DMS53 (cell line): ENCODE measurements at places on chromosomes 16 and 17.
A peak's percentile ranks its signal among the peaks of the same experiment; 100 is the strongest.

GRCh38 chr16:83701494-83701893 is 106.3 kb upstream of the HSBP1 start:
- DNase-seq: peak; percentile 11

GRCh38 chr17:42573095-42573494 is 4.4 kb downstream of the PSMC3IP start:
- DNase-seq: no peak

- DNase-seq: peak; percentile 93
Measured at GRCh38 chr16:67028696-67029253, at the start of gene CBFB. CBFB (plus strand) TSS chr16:67029149; CDS start chr16:67029408, 259 bp downstream.

- no peak for DNase-seq
Measured at GRCh38 chr16:10776280-10776679, 32.6 kb downstream of the NUBP1 start.

- no peak for DNase-seq
Measured at GRCh38 chr17:7084088-7084487, 4.0 kb upstream of the CLEC10A start.

DNA sequence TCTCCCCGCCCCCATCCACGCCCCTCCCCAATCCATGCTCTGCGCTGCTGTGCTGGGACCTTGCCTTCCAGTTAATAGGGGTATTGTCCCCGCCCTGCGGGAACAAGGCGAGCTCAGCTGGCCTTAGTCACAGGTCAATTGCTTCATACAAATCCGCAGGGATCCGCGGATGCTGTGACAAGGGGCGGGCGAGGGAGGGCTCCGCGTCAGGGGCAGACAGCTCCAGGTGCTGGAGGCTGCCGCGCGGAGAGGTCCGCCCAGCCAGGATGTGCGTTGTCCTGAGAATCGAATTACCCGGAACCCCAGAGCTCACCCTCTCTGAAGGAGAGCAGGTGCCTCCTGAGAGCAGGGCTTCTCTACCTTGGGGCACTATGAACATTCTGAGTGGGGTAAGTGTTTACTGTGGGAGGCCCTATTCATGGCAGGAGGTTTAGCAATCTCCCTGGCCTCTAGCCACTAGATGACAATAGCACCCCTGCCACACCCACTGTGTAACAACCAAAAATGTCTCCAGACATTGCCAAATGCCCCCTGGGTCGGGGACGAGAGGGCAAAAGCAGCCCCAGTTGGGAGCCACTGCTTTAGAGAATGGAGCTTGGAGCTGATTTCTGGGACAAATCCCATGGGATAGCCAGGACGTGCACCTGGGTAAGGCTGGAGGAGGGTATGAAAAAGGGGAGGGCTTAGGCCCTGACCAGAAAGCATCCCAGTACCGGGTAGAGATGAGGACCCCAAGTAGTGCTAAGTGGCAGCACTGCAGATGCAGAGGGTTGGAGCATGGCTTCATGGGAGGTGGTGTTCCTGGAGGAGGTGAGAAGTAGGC is 138.2 kb downstream of the CYLD start:
- DNase-seq: peak; percentile 24

DNA sequence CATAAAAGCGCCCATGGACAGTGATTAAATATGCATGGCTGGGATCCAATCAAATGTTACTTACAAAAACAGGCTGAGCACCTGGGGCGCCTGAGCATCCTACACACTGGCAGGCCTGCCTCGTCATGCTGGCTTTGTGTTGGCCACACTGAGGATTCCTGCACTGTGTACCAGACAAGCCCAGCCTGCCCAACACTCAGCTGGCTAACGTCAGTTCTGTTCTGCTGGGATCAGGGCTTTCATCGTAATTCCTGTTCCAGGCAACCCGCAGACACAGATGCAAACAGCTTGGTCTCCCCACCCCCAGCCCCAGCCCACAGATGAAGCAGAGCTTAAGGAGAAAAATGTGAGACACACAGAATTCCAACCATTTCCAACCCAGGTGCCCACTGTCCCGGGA is 30.7 kb downstream of the PIMREG start:
- DNase-seq: no peak

DNA sequence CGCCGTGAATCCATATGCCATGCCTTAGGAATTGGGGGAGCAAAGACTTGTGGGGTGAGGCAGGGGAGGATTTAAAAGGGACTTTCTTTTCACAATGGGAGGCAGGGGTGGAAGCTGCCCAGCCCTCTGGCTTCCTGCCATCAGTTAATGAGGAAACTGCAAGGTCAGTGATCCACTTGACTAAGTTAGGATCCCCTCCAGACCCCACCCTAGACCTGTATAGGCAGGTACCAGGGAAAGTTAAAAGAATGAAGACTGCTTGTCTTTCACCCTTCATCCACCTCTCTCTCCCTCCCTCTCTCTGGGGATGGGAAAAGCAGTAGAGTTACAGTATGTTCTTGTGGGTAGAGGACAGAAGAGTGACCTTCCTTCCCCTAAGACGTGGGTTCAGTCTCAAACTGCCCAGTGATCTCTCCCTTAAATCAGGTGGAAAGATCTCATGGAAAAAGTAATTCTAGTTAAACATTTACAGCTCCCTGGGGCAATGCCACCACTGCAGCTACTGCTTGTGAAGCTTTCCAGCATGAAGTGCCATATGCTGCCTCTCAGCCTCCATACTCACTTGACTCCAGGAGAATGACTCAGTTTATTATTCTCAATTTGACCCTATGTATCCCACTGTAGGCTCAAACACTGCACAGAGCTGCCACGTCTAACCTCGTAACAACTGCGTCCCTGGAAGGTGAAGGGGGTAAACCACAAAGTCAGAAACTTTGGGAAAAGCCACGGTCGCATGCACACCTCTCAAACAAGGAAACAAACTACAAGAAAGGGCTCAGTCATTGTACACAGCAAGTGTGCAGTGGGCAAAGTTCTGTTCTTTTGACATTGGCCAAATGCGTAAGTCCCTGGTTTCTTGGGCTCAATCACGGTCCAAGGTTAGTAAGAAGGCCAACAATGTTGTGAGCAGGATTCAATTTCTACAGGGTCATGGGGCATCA is 1.2 kb downstream of the COA3 start:
- DNase-seq: peak; percentile 80

GRCh38 chr16:19502395-19503131 is 19.3 kb downstream of the GDE1 start:
- DNase-seq: peak; percentile 86

DNA sequence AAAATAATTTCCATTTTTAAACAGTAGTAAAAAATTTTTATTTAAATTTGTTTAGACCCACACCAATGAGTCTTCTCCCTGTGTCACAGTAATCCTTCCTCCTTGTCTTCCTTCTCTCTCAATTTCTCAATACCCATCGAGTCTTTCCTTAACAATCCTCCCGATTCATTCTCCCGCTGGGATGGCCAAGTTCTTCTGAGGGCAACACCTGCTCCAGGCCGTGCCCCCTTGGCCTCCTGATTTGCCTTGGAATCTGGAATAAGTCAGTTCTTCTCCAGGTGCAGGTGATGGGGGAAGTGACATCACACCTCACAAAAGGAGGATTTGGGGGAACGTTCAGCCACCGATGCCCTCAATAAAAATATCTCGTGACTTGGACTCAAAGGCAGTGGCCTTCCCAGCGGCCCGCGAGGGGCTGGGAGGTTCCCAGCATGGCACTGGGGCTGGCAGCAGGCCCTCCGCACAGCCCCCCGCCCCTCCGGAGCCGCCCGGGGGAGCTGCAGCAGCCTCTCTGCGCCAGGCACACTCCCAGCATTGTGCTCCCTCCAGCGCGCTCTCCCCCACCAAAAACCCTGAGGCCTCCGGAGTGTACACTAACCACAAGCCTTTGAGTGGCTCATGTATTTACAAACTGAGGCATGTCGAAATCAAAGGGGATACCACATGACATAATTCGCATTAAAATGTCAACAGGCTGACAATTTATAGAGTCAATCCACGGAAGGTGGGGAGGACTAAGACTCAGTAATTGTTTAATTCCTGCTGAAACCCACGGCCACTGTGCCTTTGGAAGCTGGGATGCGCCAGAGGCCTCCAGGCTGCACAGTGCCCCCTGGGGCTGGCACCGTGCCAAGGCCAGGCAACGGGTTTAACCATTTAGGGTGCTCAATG is 120.5 kb downstream of the ZFHX3 start:
- DNase-seq: peak; percentile 72

GRCh38 chr16:10541366-10541765 is 39.0 kb downstream of the EMP2 start:
- DNase-seq: no peak

GRCh38 chr16:20933589-20933988 is 33.0 kb downstream of the LYRM1 start:
- no peak for DNase-seq

GRCh38 chr16:84356591-84357116 is 11.7 kb upstream of the ATP2C2 start:
- no peak for DNase-seq

- DNase-seq: no peak
Measured at GRCh38 chr17:48728232-48729231, at the start of gene HOXB13. HOXB13 (minus strand) TSS chr17:48728750; CDS start chr17:48728593, 157 bp downstream.

- no peak for DNase-seq
Measured at GRCh38 chr16:20868890-20869289, 31.3 kb downstream of the DCUN1D3 start.

DNA sequence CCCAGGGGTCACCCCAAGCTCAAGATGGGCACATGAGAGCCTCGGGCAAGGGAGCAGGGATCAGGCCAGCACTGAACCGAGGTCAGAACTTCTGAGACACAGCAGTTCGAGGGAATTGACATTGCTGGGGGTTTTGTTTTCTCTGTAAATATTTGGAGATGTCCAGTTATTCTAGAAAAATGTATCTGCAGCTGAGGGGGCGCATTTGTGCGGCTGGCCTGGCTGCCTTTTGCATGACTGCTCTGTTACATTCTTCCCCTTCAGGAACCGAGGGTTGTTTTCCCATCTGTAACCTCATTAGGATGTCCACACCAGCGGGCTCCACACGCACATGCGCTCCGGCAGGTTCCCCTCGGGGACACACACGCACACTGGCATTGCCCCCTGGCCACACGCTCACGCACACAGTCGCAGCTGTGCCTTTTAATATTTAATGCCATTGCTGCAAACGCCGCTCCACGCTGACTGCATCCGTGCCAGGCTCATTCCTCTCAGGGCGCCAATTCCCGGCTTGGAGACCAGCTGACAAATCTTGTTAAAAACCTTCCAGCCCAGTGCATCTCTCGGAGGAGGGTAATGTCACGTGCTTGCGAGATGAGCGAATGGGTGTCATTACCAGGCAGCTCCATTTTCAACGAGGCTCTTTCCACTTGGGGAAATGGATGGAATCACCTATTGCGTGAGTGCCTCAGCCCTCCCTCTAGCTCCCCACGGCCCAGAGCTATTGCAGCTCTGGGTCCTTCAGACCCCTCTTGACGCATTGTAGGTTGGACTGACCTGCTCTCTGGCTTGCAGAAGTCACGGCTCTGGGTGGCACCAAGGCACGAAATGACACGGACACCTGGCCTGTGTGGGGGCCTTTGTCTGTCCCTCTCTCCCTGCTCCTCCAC is 13.1 kb downstream of the CCR7 start:
- peak; percentile 13 for DNase-seq

- no peak for DNase-seq
Measured at GRCh38 chr16:81987706-81988105, 23.6 kb downstream of the SDR42E1 start.

DNA sequence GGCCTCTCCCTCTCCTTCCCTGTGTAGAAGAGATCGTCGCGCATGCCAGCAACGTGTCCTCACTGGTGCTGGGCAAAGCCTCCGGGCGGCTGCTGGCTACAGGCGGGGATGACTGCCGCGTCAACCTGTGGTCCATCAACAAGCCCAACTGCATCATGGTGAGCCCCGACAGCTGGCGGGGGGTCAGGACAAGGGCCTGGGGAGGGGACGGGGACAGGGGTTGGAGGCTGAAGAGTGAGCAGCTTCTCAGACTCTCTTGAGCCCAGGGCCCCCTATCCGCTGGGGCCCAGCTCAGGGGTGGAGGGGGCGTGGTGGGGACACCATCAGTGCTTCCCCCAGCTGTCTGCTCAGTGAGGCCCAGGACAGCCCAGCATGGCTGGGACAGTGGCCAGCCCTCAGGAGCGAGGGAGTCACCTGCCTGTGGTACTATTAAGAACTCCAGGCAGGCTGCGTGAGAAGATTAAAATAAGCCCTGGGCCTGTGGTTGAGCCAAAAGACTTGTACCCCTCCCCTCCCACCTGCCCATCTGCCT is 6.2 kb downstream of the KATNB1 start:
- DNase-seq: no peak

DNA sequence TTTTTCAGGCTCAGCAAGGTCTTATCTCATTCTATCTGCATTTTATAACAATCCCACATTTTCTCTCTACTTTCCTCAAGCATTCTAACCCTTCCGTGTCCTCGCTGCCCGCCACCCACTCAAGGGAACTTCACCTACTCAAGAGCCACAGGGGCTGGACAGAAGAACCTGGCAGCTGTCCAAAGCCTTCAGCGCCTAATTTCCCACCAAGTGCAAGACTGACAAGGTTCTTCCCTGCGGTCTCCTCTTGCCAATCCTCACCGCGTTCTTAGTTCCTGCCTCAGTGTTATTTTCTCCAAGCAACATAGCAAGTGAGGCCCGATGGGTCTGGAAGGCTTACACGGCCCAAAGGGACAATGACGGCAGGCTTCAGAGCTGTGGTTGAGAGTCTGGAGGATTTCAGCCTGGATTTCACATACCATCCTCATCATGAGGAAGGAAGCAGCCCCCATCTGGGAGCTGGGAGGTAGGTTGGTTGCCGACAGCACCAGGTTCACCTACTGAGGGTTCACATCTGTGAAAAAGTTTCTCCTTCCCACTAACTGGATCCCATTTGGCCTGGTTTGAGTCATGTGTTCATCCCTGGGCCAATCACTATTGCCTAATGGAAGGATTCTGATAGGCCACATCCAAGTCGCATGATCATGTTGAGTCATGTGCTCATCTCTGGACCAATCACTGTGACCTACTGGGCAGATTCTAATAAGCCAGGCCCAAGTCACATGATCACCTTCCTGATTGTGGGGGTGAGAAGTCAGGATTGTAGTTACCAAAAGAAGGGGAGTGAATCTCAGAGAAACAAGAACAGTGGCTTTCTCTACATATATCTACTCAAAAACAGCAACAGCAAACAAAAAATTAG is 108.2 kb downstream of the N4BP1 start:
- no peak for DNase-seq

GRCh38 chr16:68356249-68356918 is 45.6 kb downstream of the PRMT7 start:
- DNase-seq: no peak

- DNase-seq: no peak
Measured at GRCh38 chr16:73093146-73094144, 45.5 kb upstream of the ZFHX3 start.

DNA sequence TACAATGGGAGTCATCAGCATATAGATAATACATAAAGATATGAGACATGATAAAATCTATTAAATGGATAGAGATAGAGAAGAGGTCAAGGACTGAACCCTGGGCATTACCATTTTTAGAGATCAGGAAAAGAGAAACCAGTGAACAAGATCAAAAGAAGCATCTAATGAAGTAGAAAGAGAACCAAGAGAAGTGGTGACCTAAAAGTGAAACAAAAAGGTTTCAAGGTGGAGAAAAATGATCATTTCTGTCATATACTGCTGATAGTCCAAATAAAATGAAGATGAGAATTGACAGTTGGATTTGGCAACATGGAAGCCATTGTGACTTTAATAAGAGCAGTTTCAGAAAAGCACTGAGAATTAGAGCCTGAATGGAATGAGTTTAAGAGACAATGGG is 165.1 kb downstream of the PPM1E start:
- no peak for DNase-seq
